Activated CD4-positive, alpha-beta T cell treated with anti-CD3 and anti-CD28 coated beads for 36 hours (primary cell): ENCODE measurements at places on chromosomes 1 and 21. TPM values are rescaled to one million over a fixed set of nuclear protein-coding genes. Genes with fewer than 3 reads are reported as not detected.

Gene LRRC3
- 2.7 TPM for total RNA-seq

Gene STMN1
- total RNA-seq = 771 TPM

Gene SLC2A1
- 115 TPM for total RNA-seq

Gene HSPB7
- total RNA-seq = not detected

Gene LHX4
- total RNA-seq = not detected

Gene HSF2BP
- total RNA-seq = 1.6 TPM

Gene TFAP2E
- 0.58 TPM for total RNA-seq

Gene EDN2
- not detected for total RNA-seq

Gene RHEX
- not detected for total RNA-seq

DNA sequence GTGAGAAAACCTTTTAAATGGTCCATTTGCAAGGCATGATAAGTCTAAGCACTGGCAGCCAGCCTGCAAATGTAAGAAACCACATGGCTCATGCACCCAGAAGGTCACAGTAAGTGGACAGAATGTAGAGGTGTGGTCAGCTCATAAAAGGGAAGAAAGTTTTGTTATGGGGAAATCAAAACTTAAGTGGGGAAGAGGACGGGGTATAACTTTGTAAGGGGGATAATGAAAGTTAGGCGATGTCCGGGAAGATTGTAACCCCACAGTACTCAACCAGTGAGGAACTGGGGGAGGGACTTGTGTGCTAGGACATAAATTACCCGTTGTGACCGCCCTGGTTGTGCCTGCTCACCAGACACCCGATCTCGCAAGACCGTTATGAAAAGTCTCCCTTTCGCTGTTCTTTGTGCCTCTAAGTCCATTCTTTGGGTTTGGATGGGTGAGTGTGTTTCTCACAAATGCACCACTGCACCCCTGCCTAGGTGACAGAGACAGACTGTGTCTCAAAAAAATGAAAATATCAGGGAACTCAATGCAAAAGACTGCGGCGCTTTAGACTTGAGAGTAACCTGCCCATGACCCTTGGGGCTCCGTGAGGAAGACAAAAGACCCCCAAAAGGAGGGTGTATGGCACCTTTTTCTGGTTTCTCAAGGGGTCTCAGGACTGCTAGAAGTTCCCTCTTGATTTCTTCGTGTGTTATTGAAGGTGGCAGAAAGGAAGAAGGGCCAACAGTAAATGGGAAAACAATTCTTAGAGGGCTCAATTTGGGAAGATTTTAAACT lies 28.6 kb upstream of the ZNF496 start:
- DNase-seq = no peak

GRCh38 chr1:30883389-30884172 lies 25.0 kb downstream of the SDC3 start:
- no peak for DNase-seq

DNA sequence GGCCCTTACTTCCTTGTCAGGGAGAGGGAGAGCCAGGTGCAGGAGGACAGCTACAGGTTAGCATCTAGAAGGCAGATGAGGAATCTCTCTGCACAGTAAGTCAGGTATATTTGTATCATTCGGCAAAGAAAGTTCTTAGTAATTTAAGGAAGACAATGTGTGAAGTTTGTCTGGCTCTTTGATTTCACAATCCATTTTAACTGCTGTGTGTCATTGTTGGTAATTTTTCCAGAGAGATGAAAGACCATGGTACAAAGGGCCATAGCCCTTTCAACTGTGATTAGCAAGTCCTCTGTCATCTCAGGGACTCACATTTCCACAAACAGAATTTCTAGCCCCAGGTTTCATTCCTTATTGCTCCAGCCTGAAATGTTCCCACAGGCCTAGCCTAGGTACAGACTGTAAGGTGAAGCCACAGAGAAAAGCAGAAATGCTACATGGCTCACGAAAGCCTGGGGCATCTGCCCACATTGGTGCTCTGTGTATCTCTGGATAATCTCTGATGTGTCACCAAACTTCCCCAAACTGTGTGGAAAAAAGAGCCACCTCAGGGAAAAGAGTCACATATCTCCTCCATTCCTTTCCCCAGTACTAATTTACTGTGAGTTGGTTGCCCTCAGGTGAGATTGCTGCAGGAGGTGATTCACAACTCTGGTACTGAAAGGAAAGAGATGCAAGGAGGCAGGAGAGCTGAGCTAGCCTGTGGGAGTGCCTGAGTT lies 70.6 kb downstream of the SYT6 start:
- no peak for DNase-seq

GRCh38 chr21:16563116-16563515 lies 833.3 kb downstream of the USP25 start:
- no peak for DNase-seq

GRCh38 chr1:243291292-243291691 lies 35.5 kb downstream of the SDCCAG8 start:
- no peak for DNase-seq

GRCh38 chr1:36847761-36848160 lies 186.6 kb downstream of the GRIK3 start:
- no peak for DNase-seq

DNA sequence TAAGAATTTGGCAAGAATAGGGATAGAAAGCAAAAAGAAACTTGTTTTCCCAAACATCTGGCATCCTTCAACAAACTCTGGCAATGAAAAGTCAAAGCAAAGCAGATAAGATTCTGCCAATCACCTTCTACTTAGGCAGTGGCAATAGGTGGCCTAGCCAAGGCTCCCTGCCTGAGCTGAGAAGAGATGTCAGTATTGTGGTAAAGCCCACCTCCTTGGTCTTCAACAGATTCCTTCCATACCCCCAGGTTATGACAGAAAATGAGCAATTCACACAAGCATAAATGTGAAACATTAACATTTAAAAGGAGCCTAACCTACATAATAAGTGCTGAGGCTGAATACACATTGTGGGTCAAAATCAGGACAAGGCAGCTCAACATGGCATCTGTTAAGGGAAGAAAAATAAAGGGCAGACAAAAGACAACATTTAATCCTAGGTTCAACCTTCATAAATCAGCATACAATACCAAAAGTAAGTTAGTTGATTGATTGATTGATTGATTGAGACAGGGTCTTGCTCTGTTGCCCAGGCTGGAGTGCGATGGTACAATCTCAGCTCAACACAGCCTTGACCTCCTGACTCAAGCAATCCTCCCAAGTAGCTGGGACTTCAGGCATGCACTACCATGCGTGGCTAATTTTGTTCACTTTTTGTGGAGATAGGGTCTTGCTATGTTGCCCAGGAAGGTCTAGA lies 123.1 kb downstream of the AKT3 start:
- no peak for DNase-seq

DNA sequence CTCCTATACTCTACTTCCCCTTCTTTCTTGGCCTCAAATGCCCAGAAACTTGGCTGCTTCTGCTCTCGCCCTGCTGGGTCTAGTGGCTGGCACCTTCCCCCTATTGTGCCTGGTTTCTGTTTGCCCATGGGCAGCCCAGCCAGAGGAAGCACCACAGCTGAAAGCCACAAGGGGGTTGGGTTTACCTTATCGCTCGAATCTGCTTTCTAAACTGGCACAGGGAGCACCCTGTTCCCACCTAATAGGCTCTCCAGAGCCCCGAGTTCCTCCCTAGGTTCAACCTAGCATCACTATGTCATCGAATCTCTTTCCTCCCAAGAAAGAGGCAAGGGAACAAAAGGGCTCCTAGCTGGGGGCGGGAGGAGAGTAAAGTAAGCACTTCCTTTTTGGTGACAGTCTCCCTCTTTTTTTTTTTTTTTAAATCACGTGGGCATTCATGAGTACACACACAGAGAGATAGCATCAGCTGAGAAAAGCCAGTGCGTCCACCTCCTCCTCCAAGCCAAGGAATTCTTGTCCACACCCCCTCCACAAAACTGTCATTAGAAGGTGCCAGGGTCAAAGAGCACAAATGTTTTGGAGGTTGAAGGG lies 72.8 kb downstream of the PLEKHA6 start:
- DNase-seq = peak; percentile 50

GRCh38 chr1:4614371-4615137 lies 39.9 kb upstream of the AJAP1 start:
- no peak for DNase-seq

- DNase-seq = no peak
Measured at GRCh38 chr1:63411066-63411465, 43.6 kb downstream of the ALG6 start.

DNA sequence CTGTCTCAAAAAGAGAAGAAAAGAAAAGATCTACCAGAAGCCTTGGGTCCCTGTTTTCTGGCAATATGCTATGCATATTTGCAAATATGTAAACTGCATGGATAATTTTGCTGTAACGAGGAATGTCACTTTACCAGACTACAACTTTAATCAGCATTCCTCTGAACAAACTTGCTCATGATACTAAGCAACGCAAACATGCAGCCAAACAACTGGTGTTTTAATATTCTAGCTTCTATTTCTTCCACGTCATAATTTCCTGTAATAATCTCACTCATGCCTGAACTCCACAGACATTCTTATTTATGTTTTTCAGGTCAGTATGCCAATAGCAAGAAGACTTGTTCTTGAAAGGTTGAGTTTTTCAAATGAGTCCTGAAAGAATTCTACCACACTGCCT lies 114.1 kb downstream of the SIM2 start:
- no peak for DNase-seq

- DNase-seq = no peak
Measured at GRCh38 chr1:193406901-193407300, 220.5 kb upstream of the B3GALT2 start.

DNA sequence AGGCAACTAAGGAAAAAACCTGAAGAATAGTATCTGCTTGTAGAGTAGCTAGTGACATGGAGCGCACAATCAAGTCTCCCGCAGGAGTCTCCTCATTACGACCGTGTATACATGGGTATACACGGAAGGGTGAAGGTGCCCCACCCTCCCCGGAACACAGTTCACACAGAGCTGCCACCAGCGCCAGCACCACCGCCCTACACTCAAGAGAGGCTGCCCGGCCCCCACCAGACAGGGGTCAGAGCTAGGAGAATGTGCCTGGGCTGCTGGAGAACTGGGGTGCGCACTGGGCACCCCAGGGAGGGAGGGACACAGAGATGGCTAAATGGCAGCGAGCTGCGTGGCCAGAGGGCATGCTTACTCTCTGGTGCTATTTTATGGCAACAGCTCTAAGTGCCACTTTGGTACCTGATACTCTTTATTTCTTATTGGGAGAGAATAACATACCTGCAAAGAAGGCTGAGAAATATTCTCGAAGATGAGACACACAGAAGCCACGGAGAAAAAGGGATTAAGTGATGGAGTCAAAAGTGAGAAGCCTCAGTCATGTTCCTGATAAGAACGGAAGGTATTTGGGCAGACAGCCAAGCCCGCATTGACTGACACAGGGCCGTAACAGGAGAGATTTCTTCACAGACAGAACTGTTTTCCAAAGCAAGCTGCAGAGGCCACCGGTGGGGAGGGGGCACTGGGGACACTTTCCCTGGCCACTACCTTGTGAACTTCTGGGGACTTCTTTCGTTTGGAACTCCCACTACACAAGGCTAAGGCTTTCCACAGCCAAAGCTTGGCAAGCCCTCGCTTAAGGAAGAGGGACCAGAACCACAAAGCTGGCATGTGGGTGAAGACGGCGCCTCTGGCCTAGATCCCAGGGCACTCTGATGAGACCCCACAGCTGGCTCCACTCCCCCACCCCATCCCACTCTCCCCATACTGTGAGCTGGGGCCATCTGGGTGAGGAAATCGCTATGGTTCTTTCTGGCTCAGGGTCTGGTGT lies 108.0 kb downstream of the PGBD5 start:
- no peak for DNase-seq

GRCh38 chr1:59678493-59679228 lies 136.1 kb upstream of the HOOK1 start:
- DNase-seq = no peak

GRCh38 chr1:198267921-198268320 lies 111.1 kb downstream of the NEK7 start:
- no peak for DNase-seq

DNA sequence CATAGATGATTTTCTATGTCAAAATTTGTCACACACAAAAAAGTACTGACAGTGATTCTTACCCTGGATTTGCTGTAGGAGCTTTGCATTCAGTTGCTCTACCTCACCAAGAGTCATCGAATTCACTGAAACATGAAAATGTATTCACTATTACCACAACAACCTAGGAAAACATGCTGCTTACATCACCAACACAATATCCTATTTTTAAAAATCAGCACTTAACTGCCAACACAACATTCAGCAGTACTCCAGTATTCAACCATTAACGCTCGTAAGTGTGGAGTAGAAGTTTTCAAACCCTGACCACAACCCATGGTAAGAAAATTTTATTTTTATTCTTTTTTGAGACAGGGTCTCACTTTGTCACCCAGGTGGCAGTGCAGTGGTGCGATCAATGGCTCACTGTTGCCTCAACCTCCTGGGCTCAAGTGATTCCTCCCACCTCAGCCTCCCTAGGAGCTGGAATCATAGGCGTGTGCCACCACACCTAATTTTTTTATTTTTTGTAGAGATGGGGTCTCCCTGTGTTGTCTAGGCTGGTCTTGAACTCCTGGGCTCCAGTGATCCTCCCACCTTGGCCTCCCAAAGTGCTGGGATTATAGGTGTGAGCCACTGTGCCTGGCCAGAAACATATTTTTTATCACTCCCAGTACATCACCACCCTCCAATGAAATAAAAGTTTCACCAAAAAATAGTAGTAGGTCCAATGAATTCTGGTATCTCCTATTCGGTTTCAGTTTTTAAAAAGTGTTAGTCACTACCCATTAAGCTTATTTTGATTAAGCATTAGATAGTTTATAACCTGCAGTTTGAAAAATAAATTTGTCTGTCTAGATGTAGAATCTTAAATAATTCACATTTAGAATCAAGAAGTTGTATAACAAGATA lies 23.8 kb downstream of the C21orf91 start:
- DNase-seq = no peak

GRCh38 chr1:12148160-12148957 lies 18.4 kb upstream of the TNFRSF1B start:
- no peak for DNase-seq

DNA sequence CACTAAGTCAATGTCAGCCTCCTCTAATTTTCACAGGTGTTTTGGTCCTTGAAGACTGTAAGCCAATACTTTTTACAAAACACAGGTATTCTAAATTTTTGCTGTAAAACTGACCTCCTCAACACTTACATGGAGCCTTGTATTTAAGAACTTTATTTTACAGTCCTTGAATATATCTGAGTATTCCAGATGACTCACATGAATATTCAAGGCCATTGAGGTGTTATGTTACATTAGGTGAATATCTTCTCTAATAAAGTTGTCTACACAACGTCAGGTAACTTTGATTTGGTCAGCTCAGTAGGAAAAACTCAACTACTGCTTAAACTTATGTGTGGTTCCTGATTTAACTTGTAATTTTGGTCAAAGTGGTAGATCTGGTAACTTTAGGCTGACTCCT lies 254.2 kb downstream of the OLFM3 start:
- no peak for DNase-seq

- DNase-seq = no peak
Measured at GRCh38 chr1:100646001-100646400, 73.5 kb upstream of the VCAM1 start.
